ENCODE measurements at places on chromosomes 7 and 10. TPM values are rescaled to one million over a fixed set of nuclear protein-coding genes. Genes with fewer than 3 reads are reported as not detected.

The PPP1R3A gene
- 113 TPM for total RNA-seq

The PRTFDC1 gene
- 11.2 TPM for total RNA-seq

The ZNF239 gene
- total RNA-seq = 2.2 TPM

GRCh38 chr7:101433688-101434087, 71.0 kb downstream of the COL26A1 start:
- DNase-seq = no peak

DNA sequence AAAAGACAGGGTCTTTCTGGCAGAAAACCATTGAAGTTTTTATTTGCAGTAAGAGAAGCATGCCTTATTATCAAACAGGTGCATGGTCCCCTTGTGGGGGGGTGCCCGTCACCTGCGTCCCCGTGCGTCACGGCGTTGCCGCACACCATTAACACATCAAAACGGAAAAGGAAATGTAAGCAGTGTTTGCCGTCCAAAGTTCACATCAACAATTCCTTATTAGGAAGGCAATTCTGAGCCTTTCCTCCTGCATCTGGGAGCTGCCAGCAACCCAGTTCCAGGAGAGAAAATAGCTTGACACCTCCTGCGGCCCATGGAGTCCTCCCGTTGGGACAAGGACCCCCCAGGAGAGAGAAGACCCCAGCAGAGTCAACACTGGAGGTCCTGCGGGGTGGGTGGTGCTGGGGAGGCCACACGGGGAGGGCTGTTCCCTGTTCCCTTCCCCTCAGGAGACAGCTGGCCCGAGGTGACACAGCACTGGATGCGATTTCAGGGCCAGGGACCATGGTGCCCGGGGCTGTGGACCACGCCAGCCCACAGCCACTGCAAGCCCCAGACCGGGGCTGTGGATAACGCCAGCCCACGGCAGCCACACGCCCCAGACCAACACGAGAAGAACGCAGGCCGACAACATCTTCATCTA, 39.5 kb downstream of the DIP2C start:
- no peak for DNase-seq

DNA sequence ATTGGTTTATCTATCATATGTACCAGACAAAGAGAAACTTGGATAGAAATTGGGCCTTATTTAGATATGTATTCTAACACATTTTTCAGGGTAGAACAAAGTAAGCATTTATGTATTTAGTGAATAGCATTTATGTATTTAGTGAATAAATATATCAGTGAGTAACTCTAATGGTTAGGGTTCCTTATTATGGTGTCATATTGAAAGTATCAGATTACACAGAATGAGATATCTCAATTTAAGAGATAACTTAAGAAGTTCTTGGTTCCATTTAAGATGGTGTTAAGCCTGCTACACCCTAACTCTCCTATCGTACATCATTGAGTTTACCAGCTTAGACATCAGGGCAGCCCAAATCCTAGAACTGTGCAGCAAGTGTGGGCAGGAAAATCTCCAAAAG, 35.9 kb upstream of the DMTF1 start:
- no peak for DNase-seq

- no peak for DNase-seq
Observed at GRCh38 chr10:96411716-96412320, 53.0 kb upstream of the OPALIN start.

GRCh38 chr7:25091779-25092178, 33.3 kb downstream of the CYCS start:
- DNase-seq = no peak

GRCh38 chr7:41878309-41879295, 175.7 kb upstream of the INHBA start:
- DNase-seq = no peak

DNA sequence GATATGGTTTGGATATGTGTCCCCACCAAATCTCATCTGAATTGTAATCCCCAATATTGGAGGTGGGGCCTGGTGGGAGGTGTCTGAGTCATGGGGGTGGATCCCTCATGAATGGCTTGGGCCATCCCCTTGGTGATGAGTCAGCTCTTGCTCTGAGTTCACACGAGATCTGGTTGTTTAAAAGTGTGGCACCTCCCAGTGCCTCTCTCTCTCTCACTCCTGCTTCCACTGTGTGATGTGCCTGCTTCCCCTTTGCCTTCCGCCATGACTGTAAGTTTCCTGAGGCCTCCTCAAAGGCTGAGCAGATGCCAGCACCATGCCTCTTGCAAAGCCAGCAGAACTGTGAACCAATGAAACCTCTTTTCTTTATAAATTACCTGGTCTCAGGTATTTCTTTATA, 4.8 kb upstream of the GCK start:
- DNase-seq = no peak

DNA sequence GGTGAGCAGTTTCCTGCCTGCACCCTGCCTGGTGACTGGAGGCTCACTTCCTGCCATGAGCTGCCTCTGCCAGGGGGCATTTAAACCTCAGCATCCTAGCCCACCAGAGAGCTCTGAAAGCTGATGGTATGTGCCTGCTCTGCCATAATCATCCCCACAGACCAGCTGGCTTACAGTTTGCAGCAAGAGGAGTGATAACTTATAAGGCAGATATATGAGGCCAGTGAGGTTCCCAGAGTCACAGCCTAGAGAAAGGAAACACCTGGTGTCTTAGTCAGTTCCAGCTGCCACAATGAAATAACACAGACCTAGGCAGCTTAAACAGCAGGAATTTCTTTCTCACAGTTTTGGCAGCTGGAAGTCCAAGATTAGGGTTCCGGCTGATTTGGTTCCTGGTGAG, 232.0 kb downstream of the PAXIP1 start:
- no peak for DNase-seq

GRCh38 chr10:68271196-68271882, 39.4 kb upstream of the ATOH7 start:
- DNase-seq = no peak
